ENCODE measurements at places on chromosomes 7 and 10. TPM values are rescaled to one million over a fixed set of nuclear protein-coding genes. Genes with fewer than 3 reads are reported as not detected.
A peak's percentile ranks its signal among the peaks of the same experiment; 100 is the strongest.

HOXA7 gene
- 28.8 TPM for total RNA-seq

SDK1 gene
- 3.9 TPM for total RNA-seq

PCBD1 gene
- total RNA-seq = 92.2 TPM

COL28A1 gene
- total RNA-seq = 0.14 TPM

FGFBP3 gene
- total RNA-seq = 0.42 TPM

FGL2 gene
- 0.13 TPM for total RNA-seq

PRKCQ gene
- 7.7 TPM for total RNA-seq

GDF2 gene
- total RNA-seq = not detected

GPR22 gene
- total RNA-seq = not detected

OSBPL3 gene
- total RNA-seq = 35.2 TPM

TLX1 gene
- total RNA-seq = not detected

DNA sequence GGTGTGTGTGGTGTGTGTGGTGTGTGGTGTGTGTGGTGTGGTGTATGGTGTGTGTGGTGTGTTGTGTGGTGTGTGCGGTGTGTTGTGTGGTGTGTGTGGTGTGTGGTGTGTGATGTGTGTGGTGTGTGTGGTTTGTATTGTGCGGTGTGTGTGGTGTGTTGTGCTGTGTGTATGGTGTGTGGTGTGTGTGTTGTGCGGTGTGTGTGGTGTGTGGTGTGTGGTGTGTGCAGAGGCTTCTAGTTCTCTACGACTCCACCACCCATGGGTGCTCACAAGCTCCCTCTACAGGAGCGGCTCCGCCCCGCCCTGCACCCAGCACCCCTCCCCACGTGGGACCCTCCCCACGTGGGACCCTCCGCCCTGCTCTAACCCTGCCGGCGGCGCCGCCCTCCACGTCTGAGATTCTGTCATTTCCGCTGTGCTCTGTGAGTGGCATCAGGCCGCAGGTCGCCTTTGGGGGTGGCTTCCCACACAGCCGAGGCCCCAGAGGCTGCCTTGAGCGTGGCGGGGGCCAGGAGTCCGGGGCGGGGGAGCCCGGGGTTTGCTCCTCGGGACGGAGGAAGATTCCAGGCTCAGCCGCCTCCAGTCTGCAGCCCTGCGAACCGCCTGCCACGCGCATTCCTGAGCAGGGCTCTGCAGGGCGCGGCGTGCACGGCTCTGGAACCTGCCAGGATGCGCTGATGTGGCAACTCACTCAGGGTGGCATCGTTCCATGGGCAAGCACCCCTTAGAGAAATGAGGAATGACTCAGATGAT lies 37.0 kb upstream of the DNAJB6 start:
- DNase-seq = peak; percentile 35

DNA sequence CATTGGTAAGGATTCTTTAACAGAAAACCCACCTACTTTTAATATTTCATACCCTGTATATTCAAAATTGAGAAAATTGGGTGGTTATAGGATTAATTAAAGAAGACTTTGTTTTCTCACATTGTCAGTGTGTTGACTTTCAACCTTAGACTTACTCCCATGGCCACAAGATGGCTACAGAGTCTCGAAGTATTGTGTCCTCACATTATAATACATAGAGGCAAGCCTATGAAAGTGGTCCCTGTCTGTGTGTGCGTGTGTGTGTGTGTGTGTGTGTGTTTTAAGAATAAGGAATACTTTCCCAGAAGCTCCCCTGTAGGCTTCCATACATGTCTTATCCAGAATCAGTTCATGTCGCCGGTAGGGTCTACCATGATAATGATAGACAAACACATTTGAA lies 180.0 kb downstream of the PHF14 start:
- no peak for DNase-seq

GRCh38 chr7:144404946-144405345 lies 1.5 kb upstream of the NOBOX start:
- DNase-seq = no peak

GRCh38 chr7:151599401-151600227 lies 79.9 kb upstream of the RHEB start:
- peak; percentile 90 for DNase-seq

GRCh38 chr7:132205509-132205908 lies 370.8 kb downstream of the PLXNA4 start:
- DNase-seq = no peak

GRCh38 chr7:128211626-128212025 lies 29.5 kb upstream of the LEP start:
- no peak for DNase-seq

GRCh38 chr10:5563991-5564536 lies 39.3 kb downstream of the CALML3 start:
- DNase-seq = no peak

GRCh38 chr10:3263082-3263481 lies 90.5 kb upstream of the PITRM1 start:
- no peak for DNase-seq

GRCh38 chr7:137940656-137941518 lies 61.0 kb downstream of the CREB3L2 start:
- no peak for DNase-seq

GRCh38 chr10:72228318-72228751 lies 12.3 kb upstream of the ASCC1 start:
- DNase-seq = no peak

GRCh38 chr10:91551856-91552255 lies 81.0 kb downstream of the PPP1R3C start:
- DNase-seq = no peak

- no peak for DNase-seq
These were observed 18.3 kb downstream of the MDFIC start for GRCh38 chr7:114940220-114940619.

- DNase-seq = no peak
These were observed 89.4 kb downstream of the TBXAS1 start for GRCh38 chr7:139918480-139918879.

- no peak for DNase-seq
These were observed 32.6 kb upstream of the PDK4 start for GRCh38 chr7:95628831-95629439.

GRCh38 chr7:108415821-108416536 lies 40.3 kb downstream of the NRCAM start:
- DNase-seq = no peak

DNA sequence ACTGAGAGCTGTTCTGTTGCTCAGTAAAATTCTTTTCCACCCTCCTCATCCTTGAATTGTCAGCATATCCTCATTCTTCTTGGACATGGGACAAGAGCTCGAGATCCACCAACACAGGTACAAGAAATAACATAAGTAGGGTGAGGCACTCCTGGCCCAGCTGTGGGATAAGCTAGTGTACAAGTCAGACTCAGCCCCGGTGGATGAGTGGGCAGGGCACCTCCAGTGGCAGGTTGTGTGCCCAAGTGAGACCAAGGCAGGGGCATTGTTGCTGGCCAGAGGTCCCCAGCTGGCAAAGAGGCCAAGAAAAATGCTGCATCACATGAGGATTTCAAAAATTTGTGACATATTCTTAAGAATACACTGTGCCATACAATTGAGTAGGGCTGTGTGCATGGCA lies 402.0 kb upstream of the ZWINT start:
- no peak for DNase-seq

- no peak for DNase-seq
These were observed 51.7 kb upstream of the CYTH3 start for GRCh38 chr7:6323967-6324701.

GRCh38 chr7:1096156-1097119 lies 8.5 kb downstream of the GPER1 start:
- DNase-seq = no peak

DNA sequence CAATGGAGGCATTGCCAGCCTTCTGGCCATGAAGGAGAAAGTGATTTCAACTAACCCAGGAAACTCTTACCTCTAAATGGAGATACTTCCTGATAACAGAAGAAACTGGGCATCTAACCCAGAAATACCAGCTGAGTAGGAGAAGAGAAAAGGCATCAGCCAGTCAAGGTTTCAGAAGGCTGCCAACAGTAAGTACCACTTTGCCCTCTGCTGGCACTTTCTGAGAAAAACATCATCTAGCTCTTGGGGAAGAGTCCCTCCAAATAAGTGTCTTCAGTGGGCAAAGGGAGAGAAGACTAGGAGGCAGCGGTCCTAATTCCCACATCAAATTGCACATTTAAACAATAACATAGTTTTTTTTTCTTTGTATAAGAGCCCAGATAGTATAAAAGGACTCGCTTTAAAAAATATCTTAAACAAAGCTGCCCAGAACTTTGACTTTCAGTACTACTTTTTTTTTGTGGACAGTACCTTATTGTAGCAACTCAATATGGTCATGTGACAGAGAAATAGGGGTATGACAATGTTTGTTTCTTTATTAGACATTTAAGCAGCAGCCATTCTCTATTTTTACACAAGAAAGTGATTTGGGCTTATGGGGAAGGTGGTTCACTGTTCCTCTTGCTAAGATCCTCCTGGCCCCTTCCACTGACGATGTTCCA lies 157.3 kb downstream of the CTTNBP2 start:
- DNase-seq = peak; percentile 52

Measured in kidney epithelial cell (primary cell).